ENCODE measurements at places on chromosomes 2 and 18.

GRCh38 chr2:222751821-222752719, 80.6 kb downstream of the MOGAT1 start:
- DNase-seq = no peak

- no peak for DNase-seq
These were observed 63.4 kb upstream of the PELI1 start for GRCh38 chr2:64207573-64207972.

- no peak for DNase-seq
These were observed 395.2 kb downstream of the RAD51AP2 start for GRCh38 chr2:17122887-17123501.

DNA sequence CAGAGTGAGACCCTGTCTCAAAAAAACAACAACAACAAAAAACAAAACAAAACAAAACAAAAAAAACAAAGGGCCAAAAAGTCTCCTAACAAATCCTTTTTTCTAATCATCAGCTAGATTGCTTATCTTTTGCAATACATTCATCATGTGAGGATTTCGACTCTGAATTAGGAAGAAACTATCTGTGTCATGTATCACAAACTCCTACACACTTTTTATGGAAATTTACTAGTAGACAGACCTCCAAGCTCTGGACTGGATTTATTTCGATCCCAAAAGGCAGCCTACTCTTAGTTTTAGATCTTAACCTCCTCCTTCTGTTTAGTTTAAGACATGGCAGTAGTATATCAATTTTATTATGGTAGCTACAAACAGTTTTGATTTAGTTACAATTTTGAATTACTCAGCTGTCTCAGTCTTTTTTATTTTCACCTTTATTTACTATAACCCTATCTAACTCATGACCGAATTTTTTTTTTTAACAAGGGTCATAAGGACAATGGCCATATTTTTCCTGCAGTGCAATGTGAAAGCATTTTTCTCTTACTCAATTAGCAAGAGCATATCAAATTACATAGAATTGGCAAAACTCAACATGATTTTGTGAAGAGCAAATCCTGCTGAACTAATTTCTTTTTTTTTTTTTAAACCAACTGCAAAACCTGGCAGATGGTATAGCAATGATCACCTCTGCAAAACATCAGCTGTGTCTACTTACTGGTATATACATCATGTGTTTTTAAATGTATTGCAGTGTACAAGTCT, 10.7 kb upstream of the CCDC88A start:
- DNase-seq = no peak

DNA sequence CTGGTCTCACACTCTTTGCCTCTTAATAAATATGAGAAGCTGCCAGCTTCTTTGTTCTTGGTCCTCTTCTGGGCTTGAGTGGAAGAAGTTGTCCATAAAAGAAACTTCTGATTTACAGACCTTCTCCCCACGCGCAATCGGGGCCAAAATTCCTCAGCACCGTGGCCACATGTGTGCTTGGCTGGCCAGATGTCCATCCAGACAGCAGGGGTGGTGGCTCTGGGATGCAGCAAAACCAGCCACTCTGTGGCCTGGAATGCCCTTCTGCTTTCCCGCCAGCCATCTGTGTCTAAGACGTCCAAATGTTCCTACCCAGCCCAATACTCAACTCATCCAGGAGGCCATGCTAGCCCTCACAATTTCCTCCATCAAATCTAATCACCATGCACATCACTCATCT, 250.8 kb downstream of the EN1 start:
- DNase-seq = no peak

DNA sequence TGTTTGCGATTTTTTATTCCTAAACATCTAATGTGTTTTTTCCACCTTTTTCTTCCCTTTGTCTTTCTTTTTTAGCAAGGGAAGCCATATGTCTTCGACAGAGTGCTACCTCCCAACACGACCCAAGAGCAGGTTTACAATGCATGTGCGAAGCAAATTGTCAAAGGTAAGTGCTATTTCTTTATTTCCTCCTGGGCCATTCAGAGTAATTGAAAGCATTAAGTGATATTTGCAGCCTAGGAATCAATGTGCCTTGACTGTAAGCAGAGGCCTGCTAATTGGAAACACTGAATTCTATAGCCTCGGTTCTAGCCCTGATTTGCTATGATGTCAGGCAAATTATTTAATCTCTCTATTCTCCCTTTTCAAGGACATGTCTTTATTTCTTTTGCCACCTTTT, 47.0 kb downstream of the KIF5C start:
- no peak for DNase-seq

- DNase-seq = no peak
These were observed 205.7 kb downstream of the DSEL start for GRCh38 chr18:67310826-67311225.

DNA sequence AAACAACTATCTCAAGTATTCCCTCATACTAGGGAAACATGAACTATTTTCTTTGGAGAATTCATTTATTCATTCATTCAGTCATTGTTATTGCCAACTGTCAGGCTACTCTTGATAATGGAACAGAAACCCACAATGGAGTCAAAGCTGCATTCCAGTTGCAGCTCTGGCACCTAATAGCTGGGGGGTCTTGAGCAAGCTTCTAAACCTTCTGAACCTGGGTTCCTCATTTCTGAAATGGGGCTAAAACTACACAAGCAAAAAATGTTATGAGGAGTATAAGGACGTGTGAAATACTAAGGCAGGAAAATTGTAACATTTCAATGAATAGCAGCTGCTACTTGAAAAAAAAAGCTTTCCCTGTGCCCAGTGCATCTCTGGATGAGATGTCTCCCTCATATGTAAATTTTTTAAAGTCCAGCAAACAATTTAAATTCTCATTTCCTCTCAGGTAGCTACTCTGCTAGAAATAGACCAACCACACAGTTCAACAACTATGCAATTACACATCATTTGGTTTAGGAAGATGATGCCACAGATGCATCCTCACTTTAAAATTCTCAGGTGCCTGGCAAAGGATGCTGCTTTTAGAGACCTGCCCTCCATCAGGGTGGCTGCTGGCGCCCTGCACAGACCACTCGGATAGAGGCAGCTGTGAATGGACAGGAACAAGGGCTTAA, 38.5 kb downstream of the SPRED2 start:
- no peak for DNase-seq

DNA sequence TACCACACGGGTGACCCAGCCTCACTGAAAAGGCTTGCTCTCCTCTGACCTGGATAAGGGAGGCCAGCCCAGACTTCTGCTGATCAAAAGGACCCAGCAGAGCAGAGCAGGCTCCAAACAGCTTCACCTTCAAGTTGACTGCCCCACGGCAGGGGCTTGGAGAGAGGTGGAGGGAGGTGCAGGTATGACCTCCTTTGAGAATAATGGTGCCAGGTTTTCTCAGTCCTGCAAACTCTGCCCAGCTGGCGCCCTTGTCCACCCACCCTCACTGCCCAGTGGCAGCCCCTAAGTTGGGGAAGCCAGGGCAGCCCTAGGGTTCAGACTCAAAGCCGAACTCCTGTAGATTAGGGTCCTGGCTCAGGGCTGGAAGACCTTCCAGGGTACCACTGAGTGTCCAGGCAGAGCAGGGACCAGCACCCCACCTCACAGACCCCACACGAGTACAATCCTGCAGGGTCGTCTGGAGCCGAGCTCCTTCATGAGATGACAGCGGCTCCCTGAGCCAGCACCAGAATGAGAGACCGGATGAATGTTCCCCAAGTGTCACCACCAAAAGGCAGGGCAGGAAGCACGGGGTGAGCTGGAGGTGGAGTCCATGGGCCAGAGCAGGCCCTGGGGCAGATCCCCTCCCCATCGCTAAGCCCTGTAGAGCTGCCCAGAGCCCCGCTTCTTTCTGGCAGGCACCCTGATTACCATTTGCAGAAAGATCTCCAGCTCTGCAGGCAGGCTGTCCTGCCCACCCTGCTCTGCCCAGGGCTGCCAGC, 3.6 kb upstream of the GPC1 start:
- DNase-seq = no peak

DNA sequence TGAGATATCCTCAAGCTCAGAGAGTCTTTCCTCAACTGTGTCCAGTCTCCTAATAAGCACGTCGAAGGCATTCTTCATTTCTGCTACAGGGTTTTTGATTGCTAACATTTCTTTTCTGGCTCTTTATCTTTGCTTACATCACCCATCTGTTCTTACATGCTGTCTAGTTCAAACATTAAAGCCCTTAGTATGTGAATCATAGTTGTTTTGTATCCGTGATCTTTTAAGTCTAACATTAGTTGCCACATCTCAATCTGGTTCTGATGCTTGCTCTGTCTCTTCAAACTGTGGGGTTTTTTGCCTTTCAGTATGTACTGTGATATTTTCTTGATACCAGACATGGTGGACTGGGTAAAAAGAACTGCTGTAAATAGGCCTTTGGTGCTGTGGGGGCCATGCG, 235.2 kb downstream of the SH3RF3 start:
- no peak for DNase-seq

DNA sequence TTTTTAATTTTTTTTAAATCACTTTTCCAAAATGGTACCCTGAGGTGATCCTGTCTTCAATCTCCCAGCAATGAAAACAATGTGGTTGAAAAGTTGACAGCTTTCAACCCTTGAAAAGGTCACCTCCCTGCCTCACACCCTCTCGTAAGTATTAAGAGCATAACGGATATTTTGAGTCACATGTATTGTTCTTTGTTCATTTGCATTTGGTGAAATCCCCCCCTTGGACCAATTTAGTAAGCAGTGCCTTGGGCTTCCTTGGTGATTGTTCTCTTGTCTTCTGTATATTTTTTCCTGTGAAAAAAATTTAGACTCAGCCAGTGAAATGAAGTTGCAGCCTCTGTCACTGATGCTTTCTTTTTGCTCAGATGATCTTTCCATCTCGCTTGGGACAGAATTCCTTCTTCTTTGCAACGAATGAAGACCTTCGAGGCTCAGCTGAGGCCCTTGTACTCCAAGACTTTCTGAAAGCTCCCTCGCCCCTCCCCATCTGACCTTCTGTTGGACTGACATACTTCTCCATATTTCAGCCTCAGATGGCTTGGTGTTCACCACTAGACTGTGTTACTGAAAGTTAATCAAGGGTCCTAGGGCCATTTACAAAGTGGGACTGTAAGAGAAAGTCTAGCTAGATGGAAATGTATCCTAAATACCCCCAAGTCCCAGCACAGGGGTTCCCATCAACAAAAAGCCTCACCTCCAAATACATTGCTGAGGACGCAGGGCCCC, 158.4 kb downstream of the BCL2 start:
- peak; percentile 78 for DNase-seq
